ENCODE measurements at places on chromosomes 7 and 10. TPM values are rescaled to one million over a fixed set of nuclear protein-coding genes. Genes with fewer than 3 reads are reported as not detected.

DNA sequence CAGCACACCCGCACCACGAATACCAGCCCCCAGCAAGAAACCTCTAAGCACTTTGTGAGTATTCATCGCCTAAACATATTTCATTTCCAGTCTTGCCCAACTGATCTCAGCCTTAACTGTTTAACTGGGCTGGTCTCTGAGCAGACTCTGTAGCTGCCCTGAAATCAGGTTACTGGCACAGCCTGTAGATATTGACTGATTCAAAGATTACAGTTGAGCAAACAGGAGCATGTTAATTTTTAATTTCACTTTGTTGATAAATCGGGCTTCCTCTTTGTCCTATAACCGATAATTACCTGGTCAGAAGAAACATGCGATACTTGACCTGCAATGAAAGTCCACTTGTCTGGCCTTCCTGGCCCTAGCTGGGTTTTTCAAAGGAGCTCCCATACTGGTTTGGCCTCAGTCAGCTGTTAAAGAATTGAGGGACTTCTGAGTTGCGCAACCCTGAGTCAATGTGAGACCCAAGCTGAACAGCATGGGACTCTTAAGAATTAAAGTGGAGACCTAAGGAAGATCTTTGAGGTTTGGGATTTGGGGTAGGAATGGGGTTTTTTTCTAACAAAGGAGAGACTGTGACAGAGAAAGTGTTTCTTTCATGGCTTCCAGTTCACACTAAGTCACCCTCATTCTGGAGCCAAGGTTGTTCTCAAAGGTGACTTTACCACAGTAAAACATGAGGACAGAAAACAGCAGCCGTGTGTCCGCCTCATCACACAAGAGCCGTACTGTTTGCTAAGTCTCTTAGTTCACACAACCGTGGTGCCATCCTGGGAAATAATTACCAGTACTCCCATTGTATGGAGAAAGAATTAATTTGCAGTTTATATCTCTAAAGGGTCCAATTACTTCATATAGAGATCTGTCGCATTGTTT, 75.9 kb downstream of the PPP1R3C start:
- DNase-seq: no peak

DNA sequence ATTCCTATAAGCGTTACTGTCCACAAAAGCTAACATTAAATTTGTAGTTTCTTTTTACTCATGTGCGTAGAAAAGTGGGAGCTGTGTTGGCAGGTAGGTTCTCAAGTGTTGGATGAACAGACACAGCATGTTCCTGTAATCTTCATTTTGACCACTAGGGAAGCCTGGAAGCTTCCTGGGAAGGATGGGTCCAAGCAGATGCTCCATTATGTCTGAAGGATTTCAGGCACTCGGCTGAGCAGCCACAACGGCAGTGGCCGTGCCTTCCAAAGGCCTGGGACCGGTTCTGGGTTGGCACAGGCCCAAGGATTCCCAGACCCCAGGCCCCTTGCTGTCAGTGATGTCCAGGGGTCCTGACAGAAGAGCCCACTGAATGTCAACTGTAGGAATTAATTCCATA, 386.3 kb downstream of the TNS3 start:
- DNase-seq: no peak

GRCh38 chr10:93815304-93816096, 57.8 kb downstream of the LGI1 start:
- DNase-seq: no peak

GRCh38 chr10:8489823-8490222, 435.3 kb downstream of the GATA3 start:
- DNase-seq: no peak

DNA sequence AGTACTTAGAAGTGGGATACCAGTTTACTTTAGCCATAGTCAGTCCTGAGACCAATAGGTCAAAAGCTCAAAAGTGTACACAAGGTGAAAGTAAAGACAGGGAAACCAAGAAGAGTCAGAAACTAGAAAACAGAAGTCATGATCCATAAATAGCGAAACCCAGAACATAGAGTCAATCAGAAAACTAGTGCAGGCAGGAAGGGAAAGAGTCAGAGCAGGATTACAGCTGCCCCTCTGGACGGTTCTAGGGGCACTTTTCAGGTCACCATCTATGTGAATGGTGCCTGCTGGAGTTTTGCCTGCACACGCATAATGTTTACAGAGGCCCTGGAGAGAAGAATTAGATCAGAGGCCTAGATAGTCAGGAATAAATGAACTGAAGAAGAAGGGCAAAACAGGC, 22.4 kb upstream of the DMTF1 start:
- no peak for DNase-seq

DNA sequence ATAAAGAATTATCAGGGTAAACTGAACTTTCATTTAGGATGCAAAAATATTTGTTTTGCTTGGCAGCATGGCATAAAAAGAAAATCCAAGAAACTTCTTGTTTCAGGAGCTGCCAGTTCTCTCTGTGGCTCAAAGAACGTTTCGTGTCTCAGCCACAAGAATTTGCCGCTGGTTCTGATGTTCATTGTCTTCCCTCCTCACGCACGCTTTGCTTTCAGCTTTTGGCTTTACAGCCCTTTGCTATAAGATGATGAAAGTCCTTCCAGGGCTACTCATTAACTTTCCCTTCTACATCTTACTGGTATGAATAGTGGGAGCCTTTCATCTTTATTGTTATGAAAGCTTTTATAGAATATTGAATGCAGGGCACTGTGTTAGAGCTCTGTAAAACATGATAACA, 124.7 kb downstream of the BICC1 start:
- no peak for DNase-seq

DNA sequence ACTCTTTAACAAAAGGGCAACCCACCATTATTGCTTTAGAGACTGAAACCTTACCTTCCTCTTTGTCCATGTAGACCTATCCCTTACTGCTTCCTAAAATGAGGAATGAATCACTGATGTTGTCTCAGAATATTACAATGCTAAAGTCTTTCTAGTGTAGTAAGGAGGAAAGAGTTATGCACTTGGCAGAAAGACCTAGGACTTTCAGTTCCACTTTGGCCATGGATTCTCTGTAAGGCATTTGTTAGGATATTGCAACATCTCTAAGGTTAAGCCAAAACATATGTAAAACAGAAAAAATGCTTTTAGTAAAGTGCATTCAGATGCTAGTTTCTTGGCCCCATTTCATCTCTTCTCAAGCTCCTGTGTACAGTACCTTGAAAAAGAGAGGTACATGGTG, 230.9 kb downstream of the PARD3 start:
- DNase-seq: no peak

DNA sequence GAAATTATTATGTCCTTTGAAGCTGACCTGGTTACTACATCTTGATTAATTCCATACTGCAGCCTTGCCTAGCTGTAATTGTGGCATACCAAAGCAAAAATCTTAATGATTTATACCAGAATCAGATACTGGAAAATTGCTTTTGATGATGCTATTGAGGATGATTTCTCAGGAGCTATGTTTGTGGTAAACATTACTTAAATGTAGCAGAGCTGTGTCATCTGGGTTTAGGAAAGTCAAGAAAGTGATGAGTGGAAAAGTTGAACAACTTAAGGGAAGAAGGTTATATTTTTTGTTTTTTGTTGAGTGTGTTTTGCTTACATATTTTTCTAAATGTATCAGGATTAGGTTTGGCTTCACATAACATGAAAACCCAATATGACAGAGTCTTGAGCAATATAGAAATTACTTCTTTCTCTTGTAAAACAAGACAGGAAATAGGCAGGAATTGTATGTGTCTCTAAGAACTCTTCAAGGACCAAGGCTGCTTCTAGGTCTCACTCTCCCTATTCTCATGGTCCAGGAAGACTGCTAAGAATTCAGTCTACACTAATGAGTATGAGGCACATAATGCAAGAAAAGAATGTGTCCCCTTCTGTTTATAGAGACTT, 87.6 kb upstream of the MTPN start:
- no peak for DNase-seq

GRCh38 chr10:17003151-17003550, 126.5 kb downstream of the CUBN start:
- DNase-seq: no peak

- DNase-seq: no peak
These were observed 190.9 kb downstream of the VTI1A start for GRCh38 chr10:112637901-112638300.

The SPDYE8 gene
- not detected for total RNA-seq

The CACNB2 gene
- total RNA-seq: 45.7 TPM

The RAMP3 gene
- total RNA-seq: 31.2 TPM

The ADAM12 gene
- total RNA-seq: 0.38 TPM

Data from Right ventricle myocardium superior (tissue), 1 donor.